B cell (primary cell): ENCODE measurements at places on chromosomes 7 and 10. TPM values are rescaled to one million over a fixed set of nuclear protein-coding genes. Genes with fewer than 3 reads are reported as not detected.

DNA sequence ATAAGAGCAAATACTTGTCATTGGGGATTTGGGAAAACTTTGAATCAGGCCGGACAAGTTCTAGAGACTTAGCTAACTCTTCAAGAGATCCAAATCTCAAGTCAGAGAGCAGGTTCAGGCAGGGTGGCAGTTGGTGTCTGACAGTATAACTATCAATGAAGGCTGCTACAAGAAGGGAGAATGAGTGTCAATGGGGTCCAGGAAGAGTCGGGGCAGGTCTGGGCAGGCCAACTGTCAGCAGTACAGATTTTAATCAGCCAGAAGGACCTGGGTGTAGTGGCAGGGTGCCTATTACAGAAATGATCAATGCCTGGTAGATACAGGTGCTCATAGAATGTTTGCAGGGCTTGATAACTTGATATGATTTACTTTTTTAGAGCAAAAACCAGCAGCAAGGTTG is 751.1 kb downstream of the GRM8 start:
- no peak for DNase-seq
- no peak overlapping the region for H3K27ac ChIP-seq
- H3K4me1 ChIP-seq, result no peaks in the 10 kb centered on the region
- no peak overlapping the region for H3K4me3 ChIP-seq
- no peaks in the 10 kb centered on the region for H3K27me3 ChIP-seq

GRCh38 chr10:120793088-120793487 is 58.1 kb upstream of the WDR11 start:
- no peaks in the 10 kb centered on the region for H3K36me3 ChIP-seq
- H3K27ac ChIP-seq, result no peak overlapping the region
- no peak overlapping the region for H3K4me3 ChIP-seq

GRCh38 chr7:108037140-108037539 is 34.2 kb upstream of the LAMB1 start:
- H3K27ac ChIP-seq, result no peak overlapping the region
- H3K4me1 ChIP-seq, result no peaks in the 10 kb centered on the region
- H3K36me3 ChIP-seq, result no peaks in the 10 kb centered on the region
- no peak overlapping the region for H3K4me3 ChIP-seq

DNA sequence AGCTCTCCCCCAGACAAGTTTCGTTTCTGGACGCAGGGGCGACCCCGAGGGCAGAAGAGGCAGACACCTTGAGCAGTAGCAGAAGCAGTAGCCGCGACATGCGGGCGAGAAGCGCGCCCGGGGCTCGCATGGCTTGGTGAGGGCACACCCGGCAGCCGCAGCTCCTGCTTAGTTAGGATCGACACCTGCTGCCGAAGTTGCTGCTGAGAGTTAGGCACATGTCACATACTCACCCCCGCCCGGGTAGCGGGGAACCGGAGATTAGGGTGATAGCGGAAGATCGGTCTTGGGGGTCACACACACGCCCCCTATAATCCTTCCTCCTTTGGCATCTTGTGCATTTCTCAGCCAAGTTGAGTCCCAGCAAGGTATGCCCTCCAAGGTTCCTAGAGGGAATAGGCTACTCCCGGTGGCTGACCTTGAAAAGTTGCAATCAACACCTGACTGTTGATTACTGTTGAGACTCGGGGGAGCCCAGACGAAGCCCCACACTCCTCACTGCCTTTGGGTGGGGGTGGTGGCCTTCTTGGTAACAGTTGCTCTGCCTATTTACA is 668 bp downstream of the GPR37 start:
- H3K4me3 ChIP-seq, result no peak overlapping the region
- DNase-seq, result peak; percentile 21
- no peak overlapping the region for H3K27ac ChIP-seq
- peaks cover 15% of the 10 kb centered on the region for H3K27me3 ChIP-seq
- H3K4me1 ChIP-seq, result peaks cover 23% of the 10 kb centered on the region
- H3K36me3 ChIP-seq, result no peaks in the 10 kb centered on the region

DNA sequence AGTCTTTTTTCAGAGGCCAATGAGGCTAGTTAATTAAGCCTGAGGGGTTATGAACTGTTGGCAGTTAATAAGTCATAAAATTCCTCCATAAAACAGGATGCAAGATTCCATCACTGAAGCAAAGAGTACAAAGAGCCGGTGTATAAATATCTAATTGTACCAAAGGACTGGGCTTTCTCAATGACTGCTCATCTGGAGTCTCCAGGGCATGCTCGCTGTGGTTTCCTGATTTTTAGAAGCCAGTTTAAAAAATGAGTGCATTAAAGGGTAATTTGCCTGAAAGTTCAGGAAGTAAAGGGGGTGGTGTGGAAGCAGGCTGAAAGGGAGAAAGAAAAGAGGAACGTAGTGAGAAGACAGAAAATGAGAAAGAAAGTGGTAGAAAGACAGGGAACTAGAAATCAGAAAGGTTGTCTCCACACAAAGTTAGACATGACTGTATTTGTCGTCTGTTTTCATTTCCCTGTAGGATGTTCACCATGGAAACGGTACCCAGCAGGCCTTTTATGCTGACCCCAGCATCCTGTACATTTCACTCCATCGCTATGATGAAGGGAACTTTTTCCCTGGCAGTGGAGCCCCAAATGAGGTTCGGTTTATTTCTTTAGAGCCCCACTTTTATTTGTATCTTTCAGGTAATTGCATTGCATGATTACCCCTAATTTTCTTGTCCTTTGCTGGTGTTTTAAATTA is 282.3 kb downstream of the TWIST1 start:
- no peaks in the 10 kb centered on the region for H3K27me3 ChIP-seq
- no peaks in the 10 kb centered on the region for H3K4me1 ChIP-seq
- no peaks in the 10 kb centered on the region for H3K36me3 ChIP-seq
- no peak for DNase-seq
- H3K27ac ChIP-seq, result no peak overlapping the region
- H3K4me3 ChIP-seq, result no peak overlapping the region

DNA sequence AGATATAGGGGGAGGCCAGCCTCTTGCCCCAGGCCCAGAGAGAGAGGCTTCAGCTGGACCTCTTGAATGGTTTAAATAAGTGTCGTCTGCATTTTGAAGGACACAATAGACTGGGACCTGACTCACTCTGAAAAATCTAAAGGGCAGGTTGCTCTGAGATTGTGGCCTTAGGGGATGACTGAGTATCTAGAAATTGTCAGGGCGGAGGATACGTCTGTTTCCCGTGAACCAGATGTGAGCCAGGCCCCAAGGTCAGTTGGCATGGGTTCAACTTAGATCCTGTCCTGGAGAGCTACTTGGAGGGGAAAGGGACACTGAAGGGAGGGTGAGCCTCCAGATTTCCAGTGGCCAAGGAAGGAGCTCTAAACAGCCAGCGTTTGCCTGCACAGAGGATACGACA is 110.2 kb downstream of the CHN2 start:
- H3K36me3 ChIP-seq, result no peaks in the 10 kb centered on the region
- H3K4me1 ChIP-seq, result no peaks in the 10 kb centered on the region
- no peaks in the 10 kb centered on the region for H3K27me3 ChIP-seq
- no peak overlapping the region for H3K4me3 ChIP-seq

GRCh38 chr10:122746408-122746807 is 46.8 kb upstream of the C10orf120 start:
- H3K4me1 ChIP-seq, result no peaks in the 10 kb centered on the region
- H3K27ac ChIP-seq, result no peak overlapping the region
- no peak for DNase-seq
- no peaks in the 10 kb centered on the region for H3K27me3 ChIP-seq
- H3K36me3 ChIP-seq, result no peaks in the 10 kb centered on the region

DNA sequence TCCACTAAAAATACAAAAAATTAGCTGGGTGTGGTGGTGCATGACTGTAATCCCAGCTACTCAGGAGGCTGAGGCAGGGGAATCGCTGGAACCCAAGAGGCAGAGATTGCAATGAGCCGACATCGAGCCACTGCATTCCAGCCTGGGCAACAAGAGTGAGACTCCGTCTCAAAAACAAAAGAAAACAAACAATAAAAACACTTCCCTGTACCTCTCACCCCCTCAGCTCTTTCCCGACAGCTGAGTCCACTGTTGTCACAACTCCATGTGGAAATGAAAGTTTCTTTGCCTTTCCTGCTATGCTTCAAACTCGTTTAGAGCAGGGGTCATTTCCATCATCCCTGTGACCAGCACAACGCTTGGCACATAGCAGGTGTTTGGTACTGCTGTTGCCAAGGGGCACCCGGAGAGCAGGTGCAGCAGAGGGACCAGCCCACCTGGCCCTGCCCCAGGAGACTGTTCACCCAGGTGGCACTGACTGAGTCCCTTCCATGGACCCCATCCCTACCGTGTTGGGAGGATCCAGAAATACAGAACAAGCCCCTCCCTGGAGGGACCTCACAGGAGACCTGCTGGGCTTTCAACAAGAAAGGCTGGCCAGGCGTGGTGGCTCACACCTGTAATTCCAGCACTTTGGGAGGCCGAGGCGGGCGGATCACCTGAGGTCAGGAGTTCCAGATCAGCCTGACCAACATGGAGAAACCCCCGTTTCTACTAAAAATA is 4.9 kb downstream of the TMEM130 start:
- no peak for DNase-seq
- H3K4me1 ChIP-seq, result peaks cover 8% of the 10 kb centered on the region
- H3K36me3 ChIP-seq, result no peaks in the 10 kb centered on the region
- H3K4me3 ChIP-seq, result no peak overlapping the region
- no peak overlapping the region for H3K27ac ChIP-seq

GRCh38 chr10:22932626-22933370 is 4.9 kb downstream of the ARMC3 start:
- H3K4me3 ChIP-seq, result no peak overlapping the region
- no peaks in the 10 kb centered on the region for H3K27me3 ChIP-seq
- H3K4me1 ChIP-seq, result peaks cover 24% of the 10 kb centered on the region
- peak; percentile 8 for DNase-seq
- no peak overlapping the region for H3K27ac ChIP-seq

GRCh38 chr7:24939416-24939815 is 40.6 kb downstream of the OSBPL3 start:
- H3K27me3 ChIP-seq, result no peaks in the 10 kb centered on the region
- H3K4me3 ChIP-seq, result no peak overlapping the region
- no peak for DNase-seq
- no peak overlapping the region for H3K27ac ChIP-seq

GRCh38 chr7:117072620-117073118 is 119.4 kb downstream of the ST7 start:
- H3K27me3 ChIP-seq, result no peaks in the 10 kb centered on the region
- no peak overlapping the region for H3K27ac ChIP-seq
- no peaks in the 10 kb centered on the region for H3K36me3 ChIP-seq
- H3K4me1 ChIP-seq, result no peaks in the 10 kb centered on the region
- no peak overlapping the region for H3K4me3 ChIP-seq
- no peak for DNase-seq

DNA sequence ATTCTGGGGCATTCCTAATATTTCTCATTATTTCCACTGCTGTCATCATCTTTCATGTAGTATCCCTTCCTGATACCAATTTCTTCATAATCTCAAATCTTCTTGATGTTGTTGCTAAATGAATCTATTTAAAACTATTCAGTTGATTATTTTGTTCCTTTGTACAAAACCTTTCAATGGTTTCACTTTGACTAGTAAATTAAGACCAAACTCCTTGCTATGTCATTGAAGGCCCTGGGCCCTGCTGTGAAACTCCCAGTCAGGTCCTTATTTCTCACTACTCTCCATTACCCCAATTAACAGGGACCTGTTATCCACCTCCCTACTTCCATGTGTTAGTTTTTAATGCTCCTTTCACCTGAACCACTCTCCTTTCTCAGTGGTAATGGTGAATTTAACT is 97.0 kb downstream of the CTTNBP2 start:
- H3K4me3 ChIP-seq, result no peak overlapping the region
- no peaks in the 10 kb centered on the region for H3K27me3 ChIP-seq
- H3K4me1 ChIP-seq, result no peaks in the 10 kb centered on the region
- no peak overlapping the region for H3K27ac ChIP-seq
- no peak for DNase-seq
- no peaks in the 10 kb centered on the region for H3K36me3 ChIP-seq

DNA sequence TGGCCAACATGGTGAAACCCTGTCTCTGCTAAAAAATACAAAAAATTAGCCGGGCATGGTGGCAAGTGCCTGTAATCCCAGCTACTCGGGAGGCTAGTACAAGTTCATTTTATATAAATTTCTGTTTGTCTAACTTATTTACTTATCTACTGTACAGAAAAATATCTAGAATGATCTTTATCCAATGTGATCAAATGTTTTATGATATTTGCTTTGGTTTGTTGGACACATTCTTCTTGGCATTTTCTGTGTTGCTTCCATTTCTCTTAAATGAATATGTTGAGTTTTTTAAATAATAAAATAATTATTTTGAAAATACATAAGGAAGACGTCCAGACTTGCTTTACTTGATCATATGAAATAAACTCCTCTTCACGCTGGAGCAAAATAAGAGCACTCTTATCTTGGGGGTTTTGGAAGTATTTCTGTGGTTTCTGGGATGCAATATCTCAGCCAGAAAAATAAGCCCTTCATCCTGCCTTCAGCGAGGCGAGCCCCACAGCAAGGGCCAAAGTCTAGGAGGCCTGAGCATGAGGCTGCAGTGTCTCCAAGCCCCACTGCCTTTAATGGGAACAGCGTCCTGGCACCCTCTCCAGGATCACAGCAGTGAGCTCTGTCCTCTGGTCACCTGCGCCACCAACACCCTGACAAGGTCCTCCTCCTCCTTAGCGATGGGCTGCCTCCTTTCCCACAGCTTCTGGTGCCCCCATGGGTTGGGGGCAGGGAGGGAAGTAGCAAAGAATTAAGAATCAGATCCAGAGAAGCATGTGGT is 480.2 kb downstream of the KCNMA1 start:
- no peak overlapping the region for H3K4me3 ChIP-seq
- H3K36me3 ChIP-seq, result no peaks in the 10 kb centered on the region
- no peaks in the 10 kb centered on the region for H3K4me1 ChIP-seq
- H3K27ac ChIP-seq, result no peak overlapping the region
- no peak for DNase-seq

DNA sequence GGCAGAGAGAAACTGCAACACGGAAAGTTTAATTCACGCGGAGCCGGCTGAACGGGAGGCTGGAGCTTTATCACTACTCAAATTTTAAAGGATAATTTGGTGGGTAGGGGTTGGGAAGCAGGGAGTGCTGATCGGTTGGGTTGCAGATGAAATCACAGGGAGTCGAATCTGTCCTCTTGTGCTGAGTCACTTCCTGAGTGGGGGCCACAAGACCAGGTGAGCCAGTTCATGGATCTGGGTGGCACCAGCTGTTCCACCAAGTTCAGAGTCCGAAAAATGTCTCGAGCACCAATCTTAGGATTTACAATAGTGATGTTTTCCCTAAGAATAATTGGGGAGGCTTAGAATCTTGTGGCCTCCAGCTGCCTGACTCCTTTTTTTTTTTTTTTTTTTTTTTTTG is 3.6 kb upstream of the PRAP1 start:
- peaks cover 6% of the 10 kb centered on the region for H3K4me1 ChIP-seq
- H3K27ac ChIP-seq, result no peak overlapping the region
- H3K27me3 ChIP-seq, result peaks cover 13% of the 10 kb centered on the region
- no peaks in the 10 kb centered on the region for H3K36me3 ChIP-seq

The MXI1 gene
- total RNA-seq, result 32.4 and 33.2 TPM in 2 replicates

The AGFG2 gene
- total RNA-seq, result 11.0 and 11.6 TPM in 2 replicates

The LRRC4 gene
- 1.2 and 1.5 TPM in 2 replicates for total RNA-seq

The PRLHR gene
- not detected in 2 replicates for total RNA-seq

The TRA2A gene
- 173 and 184 TPM in 2 replicates for total RNA-seq

The TMEM196 gene
- not detected in 2 replicates for total RNA-seq

The TIMM23 gene
- total RNA-seq, result 26.1 and 28.3 TPM in 2 replicates
